ENCODE measurements at places on chromosomes 13 and 19. TPM values are rescaled to one million over a fixed set of nuclear protein-coding genes. Genes with fewer than 3 reads are reported as not detected.

Gene C1QTNF9B
- not detected for total RNA-seq

Gene PRTN3
- not detected for total RNA-seq

Gene ODAD3
- total RNA-seq = 0.15 TPM

Gene SSC5D
- 0.69 TPM for total RNA-seq

Gene BCL2L12
- 61.1 TPM for total RNA-seq

GRCh38 chr13:41056826-41057711 lies 4.2 kb upstream of the WBP4 start:
- no peak for ATAC-seq

DNA sequence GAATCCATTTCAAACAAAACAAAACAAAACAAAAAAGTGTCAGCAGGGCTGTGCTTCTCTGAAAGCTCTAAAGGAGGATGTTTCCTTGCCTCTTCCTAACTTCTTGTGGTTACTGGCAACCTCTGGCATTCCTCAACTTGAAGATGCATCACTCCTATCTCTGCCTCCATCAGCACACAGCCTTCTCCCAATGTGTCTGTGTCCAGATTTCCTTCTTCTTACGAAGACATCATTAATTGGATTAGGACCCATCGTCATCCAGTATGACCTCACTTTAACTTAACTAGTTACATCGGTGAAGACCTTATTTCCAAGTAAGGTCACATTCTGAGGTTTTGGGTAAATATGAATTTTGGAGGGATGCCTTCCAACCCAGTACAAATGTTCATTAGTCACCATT lies 33.8 kb upstream of the GTF2F2 start:
- no peak for ATAC-seq

GRCh38 chr13:94414708-94415107 lies 64.8 kb downstream of the DCT start:
- no peak for ATAC-seq

DNA sequence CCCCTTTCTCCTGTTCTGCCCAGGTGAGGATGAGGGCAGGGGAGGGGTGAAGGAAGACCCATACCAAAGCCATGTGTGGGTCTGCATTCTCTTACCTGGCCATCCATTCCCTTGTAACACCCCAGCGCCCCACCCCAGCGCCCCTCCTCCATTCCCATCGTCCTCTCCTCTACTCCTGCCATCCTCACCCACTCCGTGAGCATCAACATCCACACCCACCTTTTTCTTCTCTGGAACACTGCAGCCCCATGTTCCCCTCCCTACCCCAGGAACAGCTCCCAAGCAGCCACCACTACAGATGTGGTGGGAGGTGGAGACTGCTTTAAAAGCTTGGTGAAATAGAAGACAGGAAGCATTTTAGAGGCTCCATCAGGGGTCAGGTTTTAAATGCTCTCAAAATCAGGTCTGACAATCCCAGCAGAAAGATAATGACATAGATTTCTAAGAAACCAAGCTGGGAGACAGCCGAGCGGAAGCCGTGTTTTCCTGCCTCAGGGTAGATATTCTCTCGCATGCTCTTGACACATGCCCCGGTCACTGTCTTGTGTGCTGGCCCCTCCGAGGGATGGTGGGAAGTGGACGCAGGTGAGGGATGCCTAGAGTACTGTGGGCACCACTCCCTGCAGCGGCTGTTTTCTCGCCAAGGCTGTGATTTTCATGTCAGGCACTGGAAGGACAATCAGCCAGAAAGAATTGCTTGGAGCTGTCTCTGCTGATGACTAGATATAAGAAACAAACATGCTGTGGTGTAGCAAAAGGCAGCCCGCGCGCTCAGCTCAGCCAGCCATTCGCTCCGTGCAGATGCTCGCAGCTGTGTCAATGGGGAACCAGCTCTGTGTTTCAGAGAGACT lies 9.8 kb downstream of the MEDAG start:
- no peak for ATAC-seq

GRCh38 chr19:435707-436412 lies 25.0 kb downstream of the SHC2 start:
- ATAC-seq = no peak

- ATAC-seq = no peak
Observed at GRCh38 chr13:113954046-113954835, 19.6 kb downstream of the C13orf46 start.

DNA sequence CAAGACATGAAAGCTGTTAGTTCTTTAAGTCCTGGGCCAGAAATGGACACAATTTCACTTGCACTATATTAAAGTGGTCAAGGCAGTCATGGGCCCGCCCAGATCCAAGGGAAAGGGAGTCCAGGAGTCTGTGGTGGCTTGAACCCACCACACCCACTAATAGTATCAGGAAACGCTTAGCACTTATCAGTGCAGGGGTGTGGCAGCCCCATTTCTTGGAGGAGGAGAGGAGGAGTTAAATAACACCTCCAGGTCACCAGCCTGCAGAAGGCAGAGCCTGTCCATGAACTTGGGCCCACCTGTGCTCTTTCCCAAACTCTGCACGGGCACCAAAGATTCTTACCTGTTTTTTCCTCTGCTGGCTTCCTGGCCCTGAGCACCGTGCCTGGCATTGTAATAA lies 5.4 kb upstream of the NTN5 start:
- no peak for ATAC-seq

Measured in activated T-helper 17 cell treated with anti-CD3 and anti-CD28 coated beads, Interleukin-2, amount 50 U/mL, for 72 hours (primary cell).